Glutamatergic neuron (in vitro differentiated cells): ENCODE measurements at places on chromosomes 12 and 14.

DNA sequence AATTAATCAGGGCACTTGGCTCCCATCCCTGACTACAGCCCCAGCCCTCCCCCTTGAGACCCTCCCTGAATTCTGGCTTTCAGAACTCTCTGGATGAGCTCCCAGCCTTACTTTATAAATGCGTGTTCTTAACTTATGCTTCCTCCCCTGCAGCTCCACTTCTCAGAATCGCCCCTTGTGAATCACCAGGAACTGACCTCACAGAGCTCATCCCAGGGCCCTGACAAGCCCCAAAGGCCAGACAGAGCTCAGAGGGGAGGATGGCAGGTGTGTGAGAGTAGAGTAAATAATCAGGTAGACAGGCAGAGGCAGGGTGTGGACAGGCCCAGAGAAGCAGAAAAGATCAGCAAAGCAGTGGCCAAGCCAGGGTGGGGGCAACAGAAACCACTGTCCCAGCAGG lies 68.2 kb upstream of the FOXN3 start:
- no peak for DNase-seq

DNA sequence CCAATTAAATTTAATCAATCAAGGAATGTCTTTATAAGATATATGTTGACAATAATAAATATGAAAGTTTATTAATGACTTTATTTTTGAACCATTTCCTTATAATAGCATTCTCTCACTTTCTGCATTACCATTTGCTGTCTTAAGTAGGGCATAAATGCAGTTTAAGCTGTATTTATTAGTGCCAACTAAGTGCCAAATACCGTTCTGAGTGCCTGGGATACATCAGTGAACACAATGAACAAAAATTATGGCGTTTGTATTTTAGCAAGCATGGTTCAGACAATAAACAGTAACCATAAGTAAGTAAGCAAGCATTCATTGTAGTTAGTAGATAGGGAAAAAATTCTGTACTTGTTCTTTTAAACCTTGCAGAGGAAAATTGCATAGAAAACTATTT lies 145.8 kb downstream of the FUT8 start:
- no peak for DNase-seq

DNA sequence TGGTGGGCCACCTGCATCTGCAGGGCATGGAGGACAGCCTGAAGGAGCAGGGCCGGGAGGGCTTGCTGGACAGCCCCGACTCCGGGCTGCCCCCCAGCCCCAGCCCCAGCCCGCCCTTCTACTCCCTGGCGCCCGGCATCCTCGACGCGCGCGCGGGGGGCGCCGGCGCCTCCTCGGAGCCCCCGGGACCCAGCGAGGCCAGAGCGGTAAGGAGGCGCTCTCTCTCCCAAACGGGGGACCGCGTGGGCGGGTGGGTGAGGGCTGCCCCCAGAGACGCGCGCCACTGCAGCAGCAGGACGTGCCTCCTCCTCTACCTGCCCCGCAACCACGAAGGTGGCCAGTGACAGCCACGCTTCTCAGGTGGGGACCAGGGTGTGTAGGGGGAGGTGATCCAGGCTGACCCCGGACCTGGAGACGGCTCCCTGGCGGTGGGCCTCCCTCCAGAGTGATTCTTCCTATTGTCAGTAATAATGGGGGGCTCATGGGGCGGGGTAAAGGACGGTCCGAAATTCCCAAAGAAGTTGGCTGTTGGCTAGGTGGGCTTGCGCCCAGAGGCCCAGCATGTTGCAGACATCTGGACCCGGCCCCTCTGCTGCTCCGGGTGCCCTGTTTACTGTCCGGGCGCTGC lies 652 bp downstream of the RFLNA start:
- DNase-seq, result peak; percentile 30

DNA sequence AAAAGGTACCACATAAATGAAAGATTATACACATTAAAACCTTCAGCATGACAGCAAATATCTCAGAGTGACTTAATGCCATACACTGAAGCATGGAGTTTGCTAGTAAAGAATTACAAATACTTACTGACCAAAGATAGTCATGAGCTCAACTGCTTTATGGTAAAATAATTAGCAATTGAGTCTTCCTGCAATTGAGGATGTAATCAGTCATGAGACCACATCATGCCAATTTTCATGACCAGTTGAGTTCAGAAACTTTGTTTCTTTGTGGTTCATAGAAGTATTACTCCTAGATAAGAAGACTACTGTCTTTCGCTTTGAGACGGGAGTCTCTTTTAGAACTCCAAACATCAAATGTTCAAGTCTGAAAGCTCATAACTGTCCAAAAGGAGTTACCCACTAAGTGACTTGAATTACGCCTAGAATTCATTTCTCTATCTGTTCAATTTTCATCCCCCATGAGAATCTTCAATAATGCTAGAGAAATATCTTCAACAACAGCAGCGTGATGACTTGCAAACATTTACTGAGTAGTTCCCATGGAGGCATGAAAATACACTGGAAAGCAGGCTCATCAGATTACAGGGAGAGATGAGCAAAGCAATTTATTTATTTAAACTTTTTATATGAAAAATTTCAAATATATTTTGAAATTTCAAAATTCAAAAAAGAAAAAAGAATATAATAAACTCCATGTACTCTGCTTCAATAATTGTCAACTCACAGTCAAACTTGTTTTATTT lies 120.0 kb downstream of the BTG1 start:
- no peak for DNase-seq

DNA sequence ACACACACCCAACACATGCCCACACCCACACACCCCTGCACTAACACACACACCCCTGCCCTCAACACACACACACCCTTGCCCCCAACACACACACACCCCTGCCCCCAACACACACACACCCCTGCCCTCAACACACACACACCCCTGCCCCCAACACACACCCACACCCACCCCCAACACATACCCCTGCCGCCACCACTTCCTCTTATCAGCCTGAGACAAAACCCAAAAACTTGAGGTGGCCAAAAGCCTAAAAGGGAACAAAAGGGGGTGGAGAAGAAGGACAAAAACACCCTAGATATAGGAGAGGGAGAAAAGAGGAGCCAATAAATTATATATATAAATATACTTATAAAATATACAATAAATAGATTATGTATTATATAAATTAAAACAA lies 9.1 kb upstream of the DEGS2 start:
- no peak for DNase-seq

DNA sequence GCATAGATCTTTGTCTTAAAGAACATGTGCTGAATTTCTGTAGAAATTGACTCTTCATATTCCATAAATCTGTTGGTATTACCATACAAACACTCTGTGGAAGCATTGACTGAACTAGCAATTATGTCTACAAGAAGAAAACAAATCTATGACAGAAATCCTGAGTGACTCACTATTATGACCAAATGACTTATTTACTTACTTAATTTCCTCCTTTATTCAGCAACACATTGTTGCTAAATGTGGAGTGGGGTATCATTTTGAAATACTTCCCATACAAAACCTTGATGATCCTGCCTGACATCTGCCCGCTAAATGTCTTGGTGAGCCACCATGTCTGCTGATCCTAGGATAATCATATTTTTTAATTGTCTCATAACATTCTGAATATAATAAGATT lies 99.1 kb upstream of the SLCO1C1 start:
- no peak for DNase-seq

DNA sequence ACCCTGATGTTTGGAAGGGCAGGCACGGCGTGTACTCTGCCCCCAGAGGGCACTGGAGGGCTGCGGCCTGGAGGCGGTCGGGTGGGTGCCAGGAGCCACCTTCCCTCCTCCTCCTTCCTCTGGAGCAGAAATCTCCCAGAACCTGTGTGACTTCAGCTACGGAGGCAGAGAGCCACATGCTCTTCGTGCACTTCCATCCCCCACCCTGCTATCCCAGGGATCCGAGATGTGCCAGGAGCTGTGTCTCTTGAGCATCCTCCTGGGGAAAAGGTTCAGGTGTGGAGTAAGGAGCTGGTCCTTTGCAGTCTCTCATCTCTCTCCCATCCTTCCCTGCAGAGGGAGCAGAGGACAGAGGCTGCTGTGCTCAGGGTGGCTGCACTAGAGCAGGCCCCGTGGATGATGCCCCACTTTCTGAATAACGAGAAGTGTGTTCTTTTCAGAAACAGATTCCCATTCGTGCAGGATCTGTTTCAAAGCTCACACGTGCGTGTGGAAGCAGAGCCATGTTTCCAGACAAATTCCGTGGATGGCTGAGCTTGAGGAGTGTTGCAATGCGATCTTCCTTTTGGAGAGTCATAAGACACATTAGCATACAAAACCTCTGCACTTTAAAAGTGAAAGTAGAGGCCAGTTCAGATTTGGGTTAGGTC lies 162.9 kb downstream of the ADGRD1 start:
- peak; percentile 51 for DNase-seq

- DNase-seq, result no peak
These were observed 76.7 kb upstream of the EIF5 start for GRCh38 chr14:103257211-103257962.

GRCh38 chr12:116087399-116087798 lies 190.1 kb downstream of the MED13L start:
- no peak for DNase-seq

- no peak for DNase-seq
These were observed 11.6 kb downstream of the HIP1R start for GRCh38 chr12:122846622-122847515.

DNA sequence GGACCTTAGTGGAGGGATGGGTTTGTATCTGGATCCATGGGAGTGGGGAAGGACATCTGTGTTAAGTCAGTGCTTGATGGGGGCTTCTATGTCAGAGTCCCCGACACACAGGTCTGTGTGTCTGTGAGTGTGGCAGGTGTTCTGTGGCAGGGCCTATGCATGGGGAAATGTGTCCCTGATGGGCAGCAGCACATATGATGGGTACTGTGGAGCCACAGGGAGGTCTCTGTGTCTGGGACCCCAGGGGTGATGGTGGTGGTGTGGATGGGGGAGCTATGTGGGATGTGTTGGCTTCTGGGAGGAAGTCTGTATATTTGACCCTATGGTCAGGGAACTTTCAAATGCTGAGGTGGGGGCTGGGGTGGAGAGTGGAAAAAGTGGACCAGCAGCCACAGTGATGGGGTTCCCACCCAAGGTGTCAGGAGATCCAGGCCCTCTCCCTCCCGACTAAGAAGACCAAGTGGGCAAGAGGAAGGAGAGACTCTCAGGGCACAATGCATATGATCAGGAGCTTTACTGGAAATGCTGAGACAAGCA lies 16.5 kb downstream of the KRT7 start:
- DNase-seq, result no peak

- DNase-seq, result peak; percentile 60
These were observed 185.6 kb upstream of the C14orf180 start for GRCh38 chr14:104393898-104394381.

DNA sequence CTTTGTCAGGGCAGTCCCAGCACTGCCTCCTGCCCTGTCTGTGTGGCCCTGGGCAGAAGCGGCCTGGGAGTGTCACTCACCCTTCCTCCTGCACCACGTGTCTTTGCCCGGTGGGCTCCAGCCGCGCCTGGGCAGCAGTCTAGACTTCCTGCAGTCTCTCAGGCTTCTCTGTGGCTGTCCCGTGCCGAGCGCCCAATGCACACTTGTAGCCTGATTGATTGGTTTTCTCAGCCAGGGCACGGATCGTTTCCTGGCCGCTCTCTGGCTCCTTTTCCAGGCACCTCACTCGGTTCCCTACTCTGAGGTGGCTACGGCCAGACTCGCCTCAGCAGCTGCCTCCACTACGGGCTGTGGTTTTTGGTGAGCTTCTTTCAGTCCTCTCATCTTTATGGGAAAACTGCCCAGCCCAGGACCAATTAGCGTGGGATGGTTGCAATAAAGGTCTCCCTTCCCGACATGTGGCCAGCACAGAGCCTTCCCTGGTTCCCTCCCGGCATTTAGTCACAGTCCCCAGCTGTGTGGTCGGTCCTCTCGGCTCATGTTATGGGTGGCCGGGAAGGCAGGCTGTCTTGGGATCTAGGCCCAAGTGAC lies 133.1 kb downstream of the CACNA1C start:
- DNase-seq, result no peak

- DNase-seq, result no peak
These were observed 158.9 kb downstream of the SLC5A8 start for GRCh38 chr12:101051151-101051550.

DNA sequence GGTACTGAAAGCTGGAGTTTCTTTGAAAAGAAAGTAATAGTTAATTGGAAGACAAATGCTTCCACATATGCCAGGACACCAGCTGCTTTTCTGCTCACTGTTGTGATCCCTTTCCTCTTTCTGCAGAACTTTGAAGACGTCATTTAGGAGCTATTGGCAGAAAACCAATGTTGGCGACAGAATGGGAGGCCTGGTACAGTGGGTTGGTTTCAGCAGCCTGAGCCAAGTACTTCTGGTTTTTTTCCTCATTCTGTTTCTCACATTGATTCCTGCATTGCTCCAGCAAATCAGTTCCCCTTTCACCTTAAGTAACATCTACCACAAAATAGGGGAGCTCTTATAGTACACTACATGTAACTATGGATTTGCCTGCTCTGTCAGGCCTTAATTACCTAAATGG lies 96.9 kb downstream of the FIGNL2 start:
- DNase-seq, result no peak

DNA sequence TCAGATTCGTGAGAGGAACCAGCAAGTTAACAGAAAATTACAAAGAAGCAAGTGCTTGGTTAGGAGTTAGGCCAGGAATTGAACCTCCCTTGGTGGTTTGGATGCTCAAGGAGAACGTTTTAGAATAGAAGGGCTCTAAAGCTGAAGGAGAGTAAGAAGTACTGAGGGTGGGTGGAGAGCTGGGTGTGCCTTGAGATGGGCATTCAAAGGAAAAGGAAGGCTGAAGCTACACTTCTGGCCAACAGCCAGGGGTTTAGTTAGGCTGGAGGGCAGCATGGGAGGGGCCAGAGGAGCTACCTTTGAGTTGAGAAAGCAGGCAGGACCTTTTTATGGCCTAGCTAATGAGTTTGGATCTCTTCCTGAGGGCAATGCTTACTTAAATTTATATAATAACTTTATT lies 421.2 kb downstream of the CCDC91 start:
- no peak for DNase-seq

- no peak for DNase-seq
These were observed 31.0 kb upstream of the LGALS3 start for GRCh38 chr14:55097881-55098560.

DNA sequence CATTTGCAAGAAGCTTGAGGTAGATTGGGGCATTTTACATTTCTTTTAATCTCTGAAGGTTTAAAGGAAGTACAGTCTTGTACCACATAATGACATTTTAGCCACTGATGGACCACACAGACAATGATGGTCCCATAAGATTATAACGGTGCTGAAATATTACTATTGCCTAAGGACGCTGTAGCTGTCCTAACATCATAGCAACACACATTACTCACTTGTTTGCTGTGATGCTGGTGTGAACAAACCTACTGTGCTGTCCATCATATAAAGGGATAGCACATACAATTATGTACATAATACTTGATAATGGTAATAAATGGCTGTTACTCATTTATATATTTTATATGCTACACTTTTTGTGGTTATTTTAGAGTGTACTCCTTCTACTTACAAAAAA lies 127.1 kb upstream of the CPNE8 start:
- DNase-seq, result no peak
